ENCODE measurements at places on chromosomes 3 and 15. TPM values are rescaled to one million over a fixed set of nuclear protein-coding genes. Genes with fewer than 3 reads are reported as not detected.

GRCh38 chr3:188559856-188560255, 405.9 kb downstream of the LPP start:
- DNase-seq: no peak

DNA sequence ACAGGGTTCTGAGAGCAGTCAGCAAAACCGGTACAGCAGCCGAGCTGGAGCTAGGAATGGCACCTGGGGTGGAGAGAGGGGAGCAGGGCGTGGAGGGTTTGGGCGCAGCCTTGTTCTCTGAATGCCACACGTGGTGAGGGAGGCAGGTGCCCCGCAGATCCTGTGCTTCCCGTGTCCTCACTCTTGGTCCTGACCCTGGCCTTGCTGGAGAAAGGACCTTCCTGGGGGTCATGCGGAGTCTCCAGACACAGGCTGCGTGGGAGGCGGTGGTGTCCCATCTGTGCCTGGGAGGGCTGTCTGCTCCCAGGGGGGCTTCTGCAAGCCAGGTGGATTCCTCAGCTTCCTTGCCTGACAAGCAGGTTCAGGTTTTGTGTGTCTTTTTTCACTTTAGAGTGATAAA, 244.7 kb upstream of the LYSMD4 start:
- DNase-seq: no peak

DNA sequence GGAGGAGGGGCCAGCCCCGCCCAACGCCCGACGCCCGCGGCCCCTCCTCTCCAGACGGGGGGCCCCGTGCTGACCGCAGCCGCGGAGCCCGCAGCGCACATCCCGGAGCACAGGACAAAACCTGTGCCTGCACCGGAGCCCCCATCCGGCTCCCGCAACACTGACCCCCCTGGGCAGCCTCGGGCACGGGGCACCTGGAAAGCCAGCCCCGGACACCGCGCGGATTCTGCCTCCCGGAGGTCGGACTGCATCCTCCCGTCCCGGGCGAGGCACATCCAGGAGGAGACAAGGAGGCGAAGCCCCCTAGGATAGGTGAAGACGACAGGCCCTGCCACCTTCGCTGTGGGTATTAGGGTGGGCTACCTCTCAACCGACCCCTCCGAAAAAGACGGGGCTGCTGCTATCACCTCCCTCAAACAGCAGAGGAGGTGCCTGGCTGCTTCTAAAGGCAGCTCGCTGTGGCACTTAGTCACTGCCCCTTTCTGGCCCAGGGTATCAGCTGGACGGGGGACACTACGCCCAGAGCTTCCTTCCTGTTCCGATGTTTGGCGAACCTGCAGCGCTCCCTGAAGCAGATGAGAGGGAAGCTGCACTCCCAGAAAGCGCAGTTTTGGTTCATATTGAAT, 10.6 kb downstream of the XXYLT1 start:
- DNase-seq: peak; percentile 37

DNA sequence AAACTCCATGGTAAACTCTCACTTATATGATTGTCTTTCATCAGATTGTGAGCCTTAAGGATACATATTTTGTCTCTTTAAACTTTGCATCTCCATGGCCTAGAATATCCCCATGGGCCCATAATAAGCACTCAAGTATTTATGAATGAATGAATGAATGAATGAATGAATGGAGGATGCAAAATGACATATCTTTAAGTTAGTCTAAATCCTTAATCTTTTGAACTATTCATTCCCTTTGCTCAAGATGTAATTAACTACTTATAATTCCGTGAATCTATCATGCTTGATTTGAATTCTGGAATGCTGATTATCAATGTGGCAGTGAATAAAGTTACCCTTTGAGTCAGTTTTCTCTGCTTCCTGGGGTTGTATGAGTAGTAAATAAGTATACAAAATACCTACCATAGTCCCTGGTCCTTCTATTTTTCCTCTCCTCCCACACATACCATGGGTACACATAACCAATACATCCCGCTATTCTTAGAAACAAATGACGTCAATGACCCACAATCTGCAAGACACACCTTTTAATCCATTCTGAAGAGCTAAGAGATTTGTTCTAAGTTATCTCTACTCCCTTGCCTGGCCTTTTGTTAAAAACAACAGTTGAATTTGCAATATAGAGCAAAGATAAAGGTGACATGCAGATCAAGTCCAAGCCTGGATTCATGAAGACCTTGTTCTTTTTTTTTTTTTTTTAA, 94.5 kb downstream of the FBN1 start:
- DNase-seq: no peak

- DNase-seq: no peak
These were observed 65.5 kb downstream of the PEX5L start for GRCh38 chr3:179971280-179971679.

DNA sequence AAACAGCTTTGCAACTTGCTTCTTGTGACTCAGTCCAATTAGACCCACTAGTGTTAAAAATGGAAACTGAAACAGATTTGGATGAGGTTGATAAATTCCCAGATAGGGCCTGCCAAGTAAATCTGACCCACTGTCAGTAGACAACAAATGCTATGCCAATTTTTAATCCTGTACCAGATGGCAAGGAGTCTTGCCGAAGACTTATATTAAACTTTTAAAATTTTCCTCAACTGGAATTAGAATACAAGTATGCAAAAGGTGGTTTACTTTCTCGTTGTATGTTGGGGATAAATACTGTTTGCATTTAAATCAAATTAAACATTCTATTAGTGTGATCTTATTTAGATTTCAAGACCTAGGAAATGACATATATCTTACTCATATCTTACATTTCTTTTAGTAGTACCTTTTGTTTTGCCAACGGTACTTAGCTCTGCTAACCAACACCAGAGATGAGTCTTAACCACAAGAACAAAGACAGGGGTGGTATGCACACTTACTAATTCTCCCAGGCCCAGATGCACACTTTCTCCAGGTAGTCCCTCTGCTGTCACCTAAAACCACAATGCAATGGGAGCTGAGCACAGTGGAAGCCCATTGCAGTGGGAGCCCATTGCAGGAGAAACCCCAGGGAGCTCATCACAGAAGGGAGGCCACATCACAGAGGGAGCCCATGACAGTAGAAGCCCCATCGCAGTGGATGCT, 77.8 kb downstream of the WWTR1 start:
- DNase-seq: no peak

DNA sequence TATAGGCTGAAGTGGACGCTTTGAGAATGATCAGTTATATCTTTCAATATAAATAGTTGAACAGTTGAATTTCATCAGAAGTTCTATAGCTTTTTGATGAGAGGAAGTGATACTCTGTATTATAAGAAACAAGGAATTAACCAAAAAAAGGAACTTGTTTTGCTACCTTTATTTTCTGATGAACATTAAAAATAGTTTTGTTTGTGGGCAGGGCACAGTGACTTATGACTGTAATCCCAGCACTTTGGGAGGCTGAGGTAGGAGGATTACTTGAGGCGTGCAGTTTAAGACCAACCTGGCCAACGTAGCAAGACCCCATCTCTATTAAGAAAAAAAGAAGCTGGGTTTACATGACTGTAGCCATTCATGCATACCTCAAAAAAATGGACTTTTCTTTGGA, 16.7 kb downstream of the BLOC1S6 start:
- DNase-seq: no peak

Gene SST
- 3.0 TPM for total RNA-seq

Gene CLDN1
- total RNA-seq: 38.2 TPM
